Lower lobe of right lung (tissue), 2 donors: ENCODE measurements at places on chromosomes 13 and 19. TPM values are rescaled to one million over a fixed set of nuclear protein-coding genes. Genes with fewer than 3 reads are reported as not detected.

ZNF345 gene
- 7.0 TPM for total RNA-seq

GRCh38 chr19:4064149-4064495, 2.6 kb downstream of the ZBTB7A start:
- DNase-seq = no peak

DNA sequence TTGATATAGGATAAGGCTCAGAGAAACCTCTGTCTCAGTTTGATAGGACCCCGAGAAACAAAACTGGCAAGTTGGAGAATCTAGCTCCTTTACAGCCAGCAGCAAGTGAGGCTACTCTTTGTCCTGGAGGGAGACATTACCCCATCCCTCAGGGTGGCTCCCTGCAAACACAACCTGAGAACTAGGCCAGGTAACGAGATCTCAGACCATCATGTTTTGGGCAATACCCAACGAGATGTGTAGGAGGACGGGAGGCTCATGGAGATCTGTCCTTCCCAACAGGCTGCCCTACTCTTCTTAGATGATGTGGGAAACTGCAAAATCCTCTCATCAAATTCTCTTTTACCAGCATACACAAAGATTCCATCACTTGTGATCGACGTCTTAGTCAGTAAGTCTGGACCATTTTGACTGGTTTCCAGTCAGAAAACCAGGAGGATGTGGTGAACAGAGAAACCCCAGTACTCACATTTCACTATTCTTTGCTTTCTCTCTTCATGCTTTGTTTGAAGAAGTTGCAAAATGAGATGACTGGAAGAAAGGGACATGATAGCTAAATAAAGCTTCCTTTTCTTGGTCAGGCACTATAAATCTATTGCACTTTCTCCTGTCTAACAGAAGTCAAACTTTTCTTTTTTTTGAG, 6.0 kb upstream of the CTU1 start:
- DNase-seq = no peak

KLK10 gene
- total RNA-seq = 5.7 TPM

ZNF320 gene
- total RNA-seq = 19.7 TPM

DNA sequence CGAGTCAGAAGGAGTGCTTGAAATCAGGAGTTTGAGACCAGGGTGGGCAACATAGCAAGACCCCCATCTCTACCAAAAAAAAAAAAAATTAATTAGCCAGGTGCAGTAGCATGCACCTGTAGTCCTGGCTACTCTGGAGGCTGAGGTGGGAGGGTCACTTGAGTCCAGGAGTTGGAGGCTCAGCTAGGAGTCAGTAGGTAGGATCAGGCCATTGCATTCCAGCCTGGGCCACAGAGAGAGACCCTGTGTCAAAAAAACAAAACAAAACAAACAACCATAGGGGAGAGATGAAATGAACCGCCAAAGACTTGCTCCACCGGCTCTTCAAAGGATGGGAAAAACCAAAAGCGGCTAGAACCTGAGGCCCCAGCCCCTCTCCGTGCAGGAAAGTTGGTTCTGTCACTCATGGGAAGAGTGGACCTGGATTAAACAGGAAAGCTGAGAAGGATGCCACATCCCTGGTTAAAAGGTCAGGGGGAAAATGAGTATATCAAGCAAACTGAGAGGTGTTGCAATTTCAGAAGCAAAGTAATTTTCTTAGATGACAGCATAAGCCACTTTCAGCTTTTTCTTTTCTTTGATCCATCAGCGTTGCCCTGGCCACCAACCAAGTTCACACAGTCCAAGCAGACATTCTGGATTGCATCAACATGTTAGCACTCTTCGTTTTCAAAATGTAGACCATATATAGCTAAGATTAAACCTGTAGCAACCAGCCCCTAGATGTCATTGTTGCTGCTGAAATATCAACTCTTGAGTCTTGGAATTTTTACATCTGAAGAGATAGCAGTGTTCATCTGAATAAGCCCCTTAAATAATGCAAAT, 8.9 kb upstream of the ZNF507 start:
- DNase-seq = no peak

DNA sequence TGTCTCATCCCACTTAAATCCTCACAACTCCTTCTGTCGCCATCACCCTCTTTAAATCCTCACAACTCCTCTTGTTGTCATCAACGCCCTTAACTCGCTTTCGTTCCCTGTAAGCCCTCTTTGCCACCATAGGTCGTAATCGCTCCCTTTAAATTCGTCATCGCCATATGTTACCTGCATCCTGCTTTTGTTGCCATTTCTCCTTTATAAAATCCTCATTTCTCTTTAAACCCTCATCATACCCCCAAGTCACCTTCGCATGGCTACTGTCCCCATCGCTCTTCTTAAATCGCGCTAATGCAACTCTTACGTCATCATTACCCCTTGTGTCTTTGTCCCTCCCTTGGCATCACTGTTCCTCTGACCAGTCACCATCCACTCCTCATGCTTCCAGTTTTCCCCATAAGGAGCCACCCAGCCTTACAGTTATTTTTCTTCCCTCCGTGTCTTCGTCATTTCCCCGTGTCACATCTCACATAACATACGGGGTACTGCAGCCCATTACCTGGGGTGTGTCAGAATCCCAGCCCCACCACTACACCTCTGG, 539 bp downstream of the PLD3 start:
- no peak for DNase-seq

CEACAM1 gene
- total RNA-seq = 13.8 TPM

- DNase-seq = peak; percentile 30
Measured at GRCh38 chr13:113090415-113090770, 15.2 kb upstream of the F7 start.

PLK5 gene
- not detected for total RNA-seq

CEACAM21 gene
- total RNA-seq = 28.8 TPM

DNA sequence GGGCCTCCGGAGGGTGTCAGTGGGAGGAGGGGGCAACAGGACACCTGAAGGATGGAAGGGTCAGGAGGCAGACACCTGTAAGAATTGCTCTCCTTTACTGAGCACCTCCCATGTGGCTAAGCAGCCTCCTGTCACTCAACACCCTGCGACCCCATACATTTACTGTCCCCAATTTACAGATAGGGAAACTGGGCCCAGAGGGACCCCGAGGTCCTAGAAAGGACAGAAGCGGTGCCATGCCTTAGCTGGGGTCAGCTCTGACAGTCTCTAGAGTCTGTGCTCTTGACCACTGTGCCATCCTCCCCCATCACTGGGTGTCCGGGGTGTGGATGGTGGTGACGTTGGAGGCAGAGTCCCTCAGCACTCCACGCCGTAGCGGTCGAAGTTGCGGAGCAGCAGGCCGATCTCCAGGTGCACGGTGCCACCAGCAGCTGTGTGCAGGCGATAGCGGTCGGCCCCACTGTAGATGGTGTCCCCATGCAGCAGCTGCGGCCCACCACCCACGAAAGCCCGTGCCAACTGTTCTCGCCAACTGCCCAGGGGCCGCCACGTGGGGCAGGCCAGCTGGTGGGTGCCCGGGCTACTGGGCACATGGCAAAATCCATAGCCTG, 726 bp upstream of the TGFB1 start:
- DNase-seq = no peak

DNA sequence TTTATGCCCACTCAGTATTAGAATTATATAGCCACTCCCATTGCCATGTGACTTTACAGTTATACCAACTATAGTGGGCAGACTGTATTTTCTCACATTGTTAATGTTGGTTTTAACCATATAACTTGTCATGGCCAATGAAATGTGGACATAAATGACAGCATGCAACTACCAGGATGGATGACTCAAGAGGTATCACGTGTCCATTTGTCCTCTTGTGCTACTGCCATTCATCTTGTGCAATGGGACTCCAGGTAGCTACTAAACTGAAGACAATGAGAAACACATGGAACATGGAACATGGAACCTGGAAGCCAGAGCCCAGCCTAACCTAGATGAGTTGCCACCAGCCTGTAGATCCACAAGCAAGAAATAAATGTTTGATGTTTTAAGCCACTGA, 242.7 kb upstream of the IPO5 start:
- DNase-seq = no peak

DNA sequence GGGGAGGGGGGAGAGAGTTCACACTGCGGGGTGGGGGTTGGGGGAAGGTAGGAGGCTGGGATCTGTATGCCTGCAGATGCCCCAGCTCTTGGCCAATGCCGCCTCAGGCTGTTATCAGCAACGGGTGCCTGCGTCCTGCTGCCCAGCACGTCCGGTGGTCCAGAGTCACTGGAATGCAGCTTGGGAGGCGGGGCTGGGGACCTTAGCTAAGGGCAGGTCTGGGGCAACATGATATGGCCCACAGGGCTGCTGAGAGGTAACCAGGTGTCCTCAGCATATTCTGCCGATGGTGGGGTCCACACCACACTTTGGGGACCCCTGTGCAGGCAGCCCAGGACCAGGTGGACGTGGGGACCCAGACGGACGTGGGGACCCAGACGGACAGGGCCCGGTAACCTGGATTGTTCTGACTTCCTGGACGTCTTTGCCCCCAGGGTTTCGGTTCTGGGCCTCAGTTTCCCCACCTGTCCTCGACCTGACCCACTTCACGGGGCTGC, 668 bp upstream of the ARHGAP45 start:
- peak; percentile 75 for DNase-seq

DBP gene
- 17.7 TPM for total RNA-seq

PTH2 gene
- not detected for total RNA-seq

DNA sequence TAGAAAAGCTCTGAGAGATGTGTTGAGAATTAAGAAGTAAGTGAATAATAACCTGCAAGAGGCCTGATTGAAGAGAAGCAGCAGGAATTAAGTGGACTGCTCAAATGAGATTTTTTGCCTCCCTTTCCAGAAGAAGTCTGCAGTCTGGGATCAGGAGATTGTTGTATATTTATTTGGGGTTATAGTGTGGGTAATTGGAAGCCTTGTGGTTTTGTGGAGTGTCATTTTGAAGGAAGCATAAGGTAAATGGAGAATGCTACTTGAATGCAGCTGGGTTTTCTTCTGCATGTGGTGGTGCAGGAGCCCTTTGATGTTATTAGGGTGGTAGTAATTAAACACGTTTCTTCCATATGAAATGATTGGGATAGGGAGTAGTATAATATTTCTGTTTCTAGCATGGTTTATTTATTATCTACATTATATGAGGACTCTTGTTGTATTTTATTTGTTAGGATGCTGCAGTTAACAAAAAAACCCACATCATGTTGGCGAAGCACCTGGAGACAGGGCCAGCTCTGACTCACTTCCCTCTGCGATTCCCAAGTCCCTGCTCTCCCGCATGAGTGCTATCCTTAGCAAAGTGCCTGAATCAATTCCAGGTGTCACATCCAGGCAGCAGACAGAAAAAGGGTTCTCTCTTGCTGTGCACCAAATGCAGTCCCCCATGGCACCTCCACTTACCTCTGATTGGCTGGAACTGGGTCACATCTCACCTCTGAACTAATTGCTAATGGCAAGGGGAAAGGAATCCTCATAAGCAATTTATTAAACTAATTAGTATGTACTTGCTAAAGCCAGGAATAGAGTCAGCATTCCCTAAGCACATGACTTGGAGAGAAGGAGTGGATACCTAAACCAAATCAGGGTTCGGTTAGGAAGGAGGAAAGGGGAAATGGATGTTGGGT, 54.8 kb downstream of the DGKH start:
- DNase-seq = no peak

DNA sequence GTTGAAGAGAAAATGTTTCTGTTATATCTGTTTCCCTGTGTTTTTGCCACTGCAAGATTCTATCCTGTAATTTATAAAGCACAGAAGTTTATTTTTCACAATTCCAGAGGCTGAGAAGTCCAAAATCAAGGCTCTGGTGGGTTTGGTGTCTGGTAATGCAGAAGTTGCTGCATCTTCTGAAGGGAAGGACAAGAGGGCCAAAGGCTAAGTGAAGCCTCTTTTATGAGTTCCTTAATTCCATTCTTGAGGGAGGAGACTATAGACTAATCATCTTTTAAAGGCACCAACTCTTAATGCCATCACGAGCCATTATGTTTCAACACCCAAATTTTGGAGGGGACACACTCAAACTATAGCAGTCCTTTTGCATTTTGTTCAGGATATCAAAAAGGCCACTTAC, 34.1 kb upstream of the WDFY2 start:
- DNase-seq = no peak

DNA sequence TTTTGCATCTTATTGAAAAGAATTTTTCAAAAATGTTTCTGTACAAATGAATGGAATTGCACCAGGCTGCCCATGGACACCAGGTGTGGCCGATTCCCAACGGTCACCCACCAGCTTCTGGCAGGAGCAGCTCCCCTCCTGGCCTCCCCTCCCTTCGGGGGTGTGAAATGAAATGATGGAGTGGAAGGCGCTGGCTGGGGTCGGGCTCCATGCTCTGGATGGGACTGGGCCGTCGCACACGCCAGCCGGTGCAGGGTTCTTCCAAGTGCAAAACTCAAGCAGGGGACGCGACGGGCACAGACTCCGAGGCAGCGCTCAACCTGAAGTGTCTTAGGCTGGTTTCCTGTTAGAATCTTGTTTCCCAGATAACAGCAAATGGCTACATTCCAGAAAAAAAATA, 21.9 kb downstream of the C19orf44 start:
- no peak for DNase-seq

GRCh38 chr13:106464076-106464475, 71.4 kb downstream of the EFNB2 start:
- DNase-seq = no peak

GRCh38 chr13:99367663-99368448, 60.7 kb upstream of the GPR183 start:
- DNase-seq = no peak

GRCh38 chr13:30804474-30804873, 69.1 kb downstream of the ALOX5AP start:
- DNase-seq = no peak

VSTM1 gene
- total RNA-seq = 1.7 TPM

CASP14 gene
- not detected for total RNA-seq

KCNN1 gene
- total RNA-seq = not detected

ZNF8 gene
- total RNA-seq = 5.4 TPM

POSTN gene
- 14.5 TPM for total RNA-seq

DNA sequence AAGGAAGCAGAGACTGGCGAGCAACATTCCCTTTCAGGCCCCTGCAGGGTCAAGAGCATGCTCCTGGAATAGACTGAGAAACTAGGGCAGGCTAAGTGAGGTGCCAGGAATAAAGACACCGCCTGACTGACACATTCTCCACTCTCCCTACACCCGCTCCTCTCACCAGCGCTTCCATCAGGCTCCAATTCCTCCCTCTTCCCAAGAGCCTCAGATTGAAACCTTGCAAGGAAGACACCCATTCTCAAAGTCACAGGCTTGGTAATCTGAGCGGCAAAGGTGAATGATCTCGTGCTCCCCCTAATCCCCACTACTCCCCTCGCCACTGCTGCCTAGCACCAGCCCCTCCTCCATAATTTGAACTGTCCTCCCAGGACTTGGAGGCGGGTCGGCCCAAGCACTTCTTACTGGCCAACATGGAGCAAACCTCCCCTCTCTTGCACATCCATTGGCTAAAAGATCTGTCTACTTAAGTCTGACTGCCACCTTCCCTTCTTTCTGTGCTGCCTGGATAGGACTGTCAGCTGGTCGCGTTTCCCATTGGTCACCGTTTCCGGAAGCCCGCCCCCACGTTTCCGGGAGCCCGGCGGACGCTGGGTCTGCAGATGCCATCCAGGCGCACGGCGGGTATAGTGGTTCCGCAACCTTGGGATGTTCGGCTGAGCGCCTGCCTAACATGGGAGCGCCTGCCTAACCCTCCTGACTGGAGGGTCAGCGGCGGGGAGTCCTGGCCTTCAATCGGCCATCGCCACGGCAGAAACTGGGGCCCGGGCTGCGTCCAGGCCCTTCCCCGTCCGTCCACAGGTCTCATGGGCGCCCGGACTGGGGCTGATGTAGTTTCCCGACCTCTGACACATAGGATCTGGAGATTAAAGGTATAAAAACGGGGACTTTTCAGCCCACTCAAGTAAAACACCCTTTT, 33.6 kb downstream of the ZNF383 start:
- DNase-seq = peak; percentile 70

GRCh38 chr19:41907994-41908615, 20.1 kb downstream of the ERFL start:
- DNase-seq = no peak

GRCh38 chr13:112895521-112896465, 73.2 kb upstream of the MCF2L start:
- peak; percentile 42 for DNase-seq
